ENCODE measurements at places on chromosomes 3 and 15.

DNA sequence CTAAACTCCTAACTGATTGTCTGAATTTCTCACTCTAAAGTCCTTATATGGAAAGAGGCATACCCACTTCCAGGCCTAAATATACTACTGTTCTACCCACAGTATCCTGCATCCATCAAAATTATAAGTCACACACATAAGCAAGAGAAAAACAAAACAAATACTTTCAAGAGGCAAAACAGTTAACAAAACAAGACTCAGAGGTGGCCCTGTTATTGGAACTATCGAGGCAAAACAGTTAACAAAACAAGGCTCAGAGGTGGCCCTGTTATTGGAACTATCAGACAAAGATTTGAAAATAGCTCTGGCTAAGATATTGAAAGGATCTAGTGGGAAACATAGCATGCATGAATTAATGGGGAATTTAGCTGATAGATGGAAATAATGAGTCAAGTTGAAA, 224.2 kb upstream of the CGNL1 start:
- DNase-seq = no peak

GRCh38 chr3:98730338-98730737, 32.8 kb upstream of the ST3GAL6 start:
- no peak for DNase-seq

- DNase-seq = no peak
Measured at GRCh38 chr15:90813796-90814190, 54.6 kb upstream of the FURIN start.

GRCh38 chr15:68700455-68701123, 120.1 kb downstream of the ANP32A start:
- DNase-seq = no peak

GRCh38 chr3:134274571-134274970, 23.9 kb upstream of the RYK start:
- DNase-seq = no peak

- DNase-seq = no peak
Measured at GRCh38 chr15:73906346-73907034, 19.8 kb upstream of the LOXL1 start.

DNA sequence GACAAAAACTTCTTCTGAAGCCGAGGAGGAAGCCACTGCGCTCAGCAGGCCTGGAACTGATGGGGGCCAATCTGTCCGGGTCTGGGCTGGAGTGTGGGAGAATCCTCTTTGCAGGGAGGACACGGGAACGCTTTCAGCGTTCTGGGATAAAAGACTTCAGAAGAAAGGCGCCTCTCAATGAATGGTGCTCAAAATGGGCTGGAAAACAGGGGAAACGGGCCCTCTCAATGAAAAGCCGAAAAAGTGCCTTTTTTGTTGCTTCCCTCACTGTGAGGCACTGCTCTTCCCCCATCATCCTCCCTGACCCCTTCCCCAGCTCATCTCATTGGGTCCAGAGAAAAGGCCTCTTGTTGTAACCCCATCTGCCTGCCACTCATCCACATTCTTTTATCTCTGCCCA, 119.5 kb upstream of the LRIG1 start:
- no peak for DNase-seq

GRCh38 chr15:93321881-93322282, 232.9 kb upstream of the RGMA start:
- DNase-seq = no peak

- no peak for DNase-seq
Measured at GRCh38 chr3:187966096-187966495, 187.9 kb upstream of the LPP start.

DNA sequence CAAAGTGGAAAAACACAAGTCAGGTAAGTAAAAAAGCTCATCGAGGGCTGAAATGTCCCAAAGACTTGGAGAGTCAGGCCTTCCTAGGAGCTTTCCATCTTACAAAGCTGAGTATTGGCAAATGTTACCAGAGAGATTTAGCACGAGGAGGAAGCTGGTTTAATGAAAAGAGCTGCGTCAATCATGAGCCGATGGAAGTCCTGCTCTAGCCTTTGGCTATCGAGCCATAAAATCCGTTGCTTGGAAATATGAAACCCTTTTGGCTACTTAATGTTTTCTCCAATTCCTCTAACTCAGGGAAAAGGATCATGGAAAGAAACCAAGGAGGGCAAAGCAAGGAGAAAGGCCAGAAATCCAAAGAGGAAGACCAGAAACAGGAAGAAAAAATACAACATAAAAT, 1074.6 kb downstream of the FHIT start:
- no peak for DNase-seq

- no peak for DNase-seq
Measured at GRCh38 chr3:47376393-47376792, 4.4 kb upstream of the PTPN23 start.

DNA sequence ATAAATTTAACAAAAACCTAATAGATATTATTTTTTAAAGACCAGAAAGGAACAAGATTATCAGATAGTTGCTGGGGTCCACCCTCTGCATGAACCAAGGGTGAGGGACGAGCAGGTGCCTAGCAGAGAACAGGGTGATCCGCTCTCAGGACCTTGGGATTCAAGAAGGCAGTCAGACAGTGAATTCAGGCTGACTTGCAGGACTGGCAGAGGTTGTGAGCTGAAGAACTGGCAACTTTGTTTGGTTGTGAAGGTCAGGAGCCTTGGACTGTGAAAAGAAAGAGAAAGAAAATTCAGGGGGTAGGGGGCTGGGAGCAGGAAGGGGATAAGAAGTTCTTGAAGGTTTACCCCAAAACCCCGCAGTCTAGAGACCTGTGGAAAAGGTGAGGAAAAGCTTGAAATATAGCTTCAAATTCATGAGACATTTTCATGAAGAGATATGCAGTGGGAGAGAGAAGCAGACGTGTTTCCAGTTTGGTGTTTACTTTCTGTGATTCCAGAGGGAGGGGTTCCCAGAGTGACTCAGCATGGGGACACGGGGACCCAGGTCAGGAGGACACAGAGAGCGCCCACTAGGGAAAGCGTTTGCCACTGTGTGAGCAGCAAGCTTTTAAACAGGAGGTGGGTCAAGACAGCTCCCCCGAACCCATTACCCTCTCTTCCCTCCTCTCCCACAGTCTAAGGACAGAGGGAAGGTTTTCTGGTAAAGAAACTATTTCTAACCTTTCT, 217.2 kb upstream of the UMPS start:
- DNase-seq = no peak

DNA sequence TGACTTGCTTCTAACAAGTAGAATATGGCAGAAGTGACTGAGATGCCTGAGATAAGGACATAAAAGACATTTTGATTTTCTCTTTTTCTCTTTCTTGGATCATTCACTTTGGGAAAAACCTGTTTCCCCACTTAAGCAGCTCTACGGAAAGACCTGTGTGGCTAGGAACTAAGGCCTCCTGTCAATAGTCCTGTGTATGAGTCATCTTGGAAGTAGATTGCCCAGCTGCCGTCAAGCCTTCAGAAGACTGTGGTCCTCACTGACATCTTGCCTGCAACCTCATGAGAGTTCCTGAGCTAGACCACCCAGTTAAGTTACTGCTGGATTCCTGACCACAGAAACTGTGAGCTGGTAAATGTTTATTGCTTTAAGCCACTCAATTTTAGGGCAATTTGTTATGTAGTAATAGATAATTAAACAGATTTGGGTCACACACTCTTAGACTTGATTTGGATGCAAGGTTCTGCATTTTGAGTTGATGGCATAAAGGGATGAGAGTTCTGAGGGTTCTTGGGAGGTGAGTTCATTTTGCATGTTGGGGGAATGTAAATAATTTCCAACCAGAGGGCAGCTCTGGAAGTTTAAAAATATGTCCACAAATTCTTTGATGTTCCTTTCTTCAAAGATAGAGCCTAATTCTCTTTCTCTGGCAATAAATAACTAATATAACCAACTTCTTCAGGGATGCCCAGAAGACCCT, 229.2 kb downstream of the SQOR start:
- DNase-seq = no peak

DNA sequence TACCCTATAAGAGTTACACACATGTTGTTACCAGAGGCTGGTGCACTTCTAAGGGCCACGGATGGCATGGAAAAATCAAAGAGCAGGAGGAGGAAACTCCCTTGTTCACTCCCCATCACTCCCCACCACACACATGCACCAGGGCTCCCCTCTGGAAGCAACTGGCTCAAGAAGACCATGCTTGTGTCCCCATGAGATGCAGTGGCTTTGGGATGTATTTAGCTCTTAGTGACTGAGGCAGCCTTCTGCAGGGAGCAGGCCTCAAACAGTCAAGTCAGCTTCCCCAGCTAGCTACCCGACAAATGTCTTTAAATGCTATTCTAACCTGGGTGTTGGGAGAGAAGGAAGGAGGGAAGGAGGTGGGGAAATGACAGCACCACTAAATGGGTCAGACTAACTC, 32.9 kb upstream of the RAD18 start:
- DNase-seq = no peak

GRCh38 chr3:122263974-122264588, 61.0 kb upstream of the CSTA start:
- no peak for DNase-seq

DNA sequence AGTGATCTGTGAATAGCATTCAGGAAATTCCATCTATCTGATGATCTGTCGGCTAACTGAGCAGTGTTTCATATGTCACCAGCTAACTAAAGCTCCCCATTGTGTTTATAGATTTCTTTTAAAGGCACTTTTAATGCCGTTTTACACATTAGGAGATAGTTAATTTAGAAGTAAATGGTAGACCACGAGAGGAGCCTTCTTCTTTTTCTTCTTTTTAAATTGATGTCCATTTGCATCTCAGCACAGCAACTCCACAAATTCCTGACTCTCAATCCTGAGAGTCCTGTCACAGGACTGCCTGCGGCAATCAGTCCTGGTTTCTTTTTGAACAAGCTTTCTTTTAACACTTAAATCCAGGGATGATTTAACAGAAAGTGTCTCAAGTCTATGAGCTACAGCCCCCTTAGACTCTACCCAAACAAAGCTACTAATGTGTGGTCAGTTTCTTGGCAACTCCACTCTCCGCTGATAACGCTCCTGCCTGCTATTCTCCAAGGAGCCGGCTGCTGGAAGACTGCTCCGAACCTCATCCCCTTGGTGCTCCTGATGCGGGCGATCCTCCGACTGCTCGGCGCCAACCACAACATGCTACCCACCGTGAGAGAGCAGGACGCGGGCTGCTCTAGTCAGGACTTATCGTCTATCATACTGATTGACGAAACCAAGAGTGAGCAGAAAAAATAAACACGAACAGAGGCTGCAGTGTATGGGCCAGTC, 421.4 kb downstream of the MECOM start:
- DNase-seq = no peak

GRCh38 chr3:172688588-172688987, 22.3 kb downstream of the NCEH1 start:
- no peak for DNase-seq

DNA sequence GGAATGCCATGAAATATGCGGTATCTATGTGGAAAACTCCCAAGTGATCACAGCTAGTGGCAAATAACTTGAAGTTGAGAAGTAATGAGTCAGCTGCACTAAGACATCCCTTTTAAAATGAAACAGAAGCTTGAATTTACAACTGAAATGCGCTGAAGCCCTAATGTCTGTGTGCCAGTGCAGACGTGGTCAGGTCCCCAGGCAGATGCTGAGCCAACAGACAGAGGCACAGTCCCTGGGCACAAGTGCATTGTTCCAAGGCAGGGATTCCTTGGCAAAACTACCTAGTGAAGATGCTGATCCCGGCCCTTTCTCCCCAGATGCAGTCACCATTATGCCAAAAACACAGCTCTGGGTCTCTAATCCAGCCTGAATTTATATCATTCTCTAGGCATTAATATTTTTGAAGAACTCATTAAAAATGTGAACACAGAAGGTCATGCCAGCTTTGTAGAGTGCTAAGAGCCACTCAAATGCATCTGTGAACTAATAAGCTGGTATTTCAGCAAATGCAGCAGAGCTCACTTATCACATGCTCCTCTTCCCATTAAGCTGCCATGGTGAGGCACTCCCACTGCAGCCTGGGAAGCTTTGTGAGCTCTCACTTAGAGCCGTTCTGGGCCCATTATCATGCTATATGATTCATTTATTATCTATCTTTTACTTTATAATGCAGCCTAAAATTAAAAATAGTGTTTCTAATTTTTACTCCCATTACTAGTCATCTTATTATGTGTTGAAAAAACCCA, 200.1 kb downstream of the GABRB3 start:
- DNase-seq = no peak

- no peak for DNase-seq
Measured at GRCh38 chr3:186216900-186217819, 108.3 kb upstream of the ETV5 start.

DNA sequence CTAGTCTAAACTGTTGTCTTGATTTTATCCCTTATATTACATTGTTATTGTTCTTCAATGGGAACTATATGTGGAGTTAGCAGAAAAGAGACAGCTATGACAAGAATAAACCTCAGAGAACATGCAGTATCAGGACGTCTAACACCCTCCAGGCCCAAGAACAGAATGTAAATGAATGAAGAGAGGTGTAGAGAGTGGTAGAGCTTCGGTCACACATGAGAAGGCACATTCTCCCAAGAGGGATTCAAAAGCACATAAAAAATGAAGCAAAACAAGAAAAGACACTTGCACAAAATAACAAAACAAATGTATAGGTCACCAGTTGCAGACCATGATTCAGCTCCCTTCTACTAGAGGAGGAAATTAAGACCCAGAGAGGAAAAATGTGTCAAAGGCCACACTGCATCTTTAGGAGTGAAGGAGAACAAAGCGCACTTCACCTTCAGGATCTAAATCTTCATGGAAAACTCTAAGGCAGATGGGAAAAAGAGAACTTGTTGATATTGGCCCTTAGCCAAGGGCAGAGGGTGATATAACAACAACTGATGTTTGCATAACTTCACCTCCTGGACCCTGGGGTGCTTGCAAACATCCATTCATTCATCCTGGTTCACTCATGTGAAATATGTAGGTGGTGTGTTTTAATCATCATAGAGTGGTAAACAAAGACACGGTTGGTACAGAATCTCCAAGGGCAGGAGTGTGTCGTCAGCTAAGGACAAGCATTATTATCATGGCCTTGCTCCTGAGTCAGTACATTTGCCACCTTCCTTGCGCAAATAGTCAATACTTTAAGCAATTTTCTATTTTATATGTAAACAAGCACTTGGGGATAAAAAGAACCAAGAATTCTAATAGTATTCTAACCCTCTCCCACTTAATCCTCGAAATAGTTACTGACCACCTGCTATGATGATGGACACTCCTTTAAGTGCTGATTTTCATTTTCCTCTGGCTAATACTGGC, 8.8 kb downstream of the NEK10 start:
- DNase-seq = no peak
